Ovary (tissue), 10 donors: ENCODE measurements at places on chromosomes 3 and 15. TPM values are rescaled to one million over a fixed set of nuclear protein-coding genes. Genes with fewer than 3 reads are reported as not detected.

GRCh38 chr3:24686808-24687207, 192.2 kb upstream of the THRB start:
- H3K4me3 ChIP-seq = no peak overlapping the region
- H3K4me1 ChIP-seq = no peaks in the 10 kb centered on the region
- H3K27me3 ChIP-seq = no peaks in the 10 kb centered on the region

- H3K36me3 ChIP-seq = no peaks in the 10 kb centered on the region
- no peaks in the 10 kb centered on the region for H3K27me3 ChIP-seq
- peaks cover 25% of the 10 kb centered on the region for H3K4me1 ChIP-seq
Measured at GRCh38 chr3:61805510-61806080, 244.2 kb downstream of the PTPRG start.

- no peaks in the 10 kb centered on the region for H3K27me3 ChIP-seq
- no peaks in the 10 kb centered on the region for H3K36me3 ChIP-seq
- H3K4me3 ChIP-seq = no peak overlapping the region
- DNase-seq = no peak
Measured at GRCh38 chr15:64311566-64311965, 44.4 kb downstream of the CSNK1G1 start.

GRCh38 chr3:146473726-146474125, 4.4 kb upstream of the PLSCR2 start:
- no peaks in the 10 kb centered on the region for H3K27me3 ChIP-seq
- no peaks in the 10 kb centered on the region for H3K36me3 ChIP-seq
- H3K4me1 ChIP-seq = peaks cover 1% of the 10 kb centered on the region
- no peak overlapping the region for H3K4me3 ChIP-seq

- DNase-seq = no peak
- no peak overlapping the region for H3K4me3 ChIP-seq
- H3K27me3 ChIP-seq = no peaks in the 10 kb centered on the region
Measured at GRCh38 chr3:111368056-111368455, 173.9 kb upstream of the CD96 start.

DNA sequence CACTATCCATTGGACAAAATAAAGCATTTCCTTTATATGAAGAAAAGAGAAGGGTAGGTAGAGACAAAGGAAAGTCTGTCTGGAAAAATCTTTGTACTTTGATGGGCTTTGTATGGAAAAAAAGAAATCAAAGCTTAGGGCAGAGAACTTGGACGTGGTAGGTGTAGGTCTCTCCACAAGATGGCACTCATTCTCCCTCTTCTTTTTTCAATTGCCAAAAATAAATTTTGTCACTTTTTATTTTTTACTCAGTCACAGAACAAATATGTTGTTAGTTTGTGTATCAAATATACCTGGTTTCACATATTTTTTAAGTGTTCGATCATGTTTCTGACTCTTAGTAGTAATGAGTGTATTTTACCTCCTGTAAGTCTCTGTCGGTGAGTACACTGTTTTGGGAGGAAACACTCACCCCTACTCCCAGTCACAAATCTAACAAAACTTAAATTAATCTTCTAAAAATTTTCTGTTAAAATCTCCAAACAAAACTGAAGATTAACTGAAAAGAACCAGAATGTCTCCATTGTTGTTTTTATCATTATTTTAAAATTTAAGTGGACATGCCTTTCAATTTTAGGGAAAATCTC, 415.8 kb upstream of the GOLIM4 start:
- H3K36me3 ChIP-seq = no peaks in the 10 kb centered on the region
- no peak overlapping the region for H3K27ac ChIP-seq
- no peaks in the 10 kb centered on the region for H3K4me1 ChIP-seq
- DNase-seq = no peak

The ROBO2 gene
- 4.9 TPM for total RNA-seq

DNA sequence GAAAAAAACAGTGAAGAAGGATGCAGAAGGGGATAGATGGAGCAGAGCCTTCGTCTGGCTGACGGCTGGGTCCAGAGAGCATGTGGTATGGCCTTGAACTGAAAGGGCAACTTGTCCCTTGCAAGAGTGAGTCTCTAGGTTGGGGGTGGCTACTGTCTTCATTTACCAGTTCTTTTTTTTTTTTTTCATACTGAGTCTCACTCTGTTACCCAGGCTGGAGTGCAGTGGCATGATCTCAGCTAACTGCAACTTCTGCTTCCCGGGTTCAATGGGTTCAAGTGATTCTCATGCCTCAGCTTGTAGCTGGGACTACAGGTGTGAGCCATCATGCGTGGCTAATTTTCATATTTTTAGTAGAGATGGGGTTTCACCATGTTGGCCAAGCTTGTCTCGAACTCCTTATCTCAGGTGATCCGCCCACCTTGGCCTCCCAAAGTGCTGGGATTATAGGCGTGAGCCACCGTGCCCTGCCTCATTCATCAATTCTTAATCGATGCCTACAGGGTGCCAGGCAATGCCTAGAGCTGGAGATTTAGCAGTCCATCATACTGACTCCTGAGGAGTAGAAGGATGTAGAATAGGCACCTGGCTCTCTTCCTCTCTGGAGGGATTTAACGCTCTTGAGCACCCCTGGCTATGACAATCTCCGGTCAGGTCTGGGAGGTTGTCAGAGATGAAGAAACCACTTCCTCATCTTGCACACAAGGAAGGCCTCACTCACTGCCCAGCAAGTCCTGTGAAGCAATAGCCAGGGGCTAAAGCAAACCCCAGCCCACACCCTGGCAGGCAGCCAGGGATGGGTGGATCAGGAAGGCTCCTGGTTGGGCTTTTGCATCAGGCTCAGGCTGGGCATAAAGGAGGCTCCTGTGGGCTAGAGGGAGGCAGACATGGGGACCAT, at the start of gene CAMP:
Gene CAMP, plus strand, starts transcription at position 880 of the 898 bp plus-strand sequence. Its CDS starts 17 bp downstream, at position 897.
- DNase-seq = no peak
- no peak within 1 kb of the TSS for H3K27ac ChIP-seq
- peaks cover 12% of the 10 kb centered on the region for H3K4me1 ChIP-seq
- H3K4me3 ChIP-seq = no peak within 1 kb of the TSS
- H3K36me3 ChIP-seq = no peaks in the 10 kb centered on the region

- H3K27me3 ChIP-seq = no peaks in the 10 kb centered on the region
- DNase-seq = no peak
- H3K36me3 ChIP-seq = no peaks in the 10 kb centered on the region
- H3K4me1 ChIP-seq = peaks cover 14% of the 10 kb centered on the region
Measured at GRCh38 chr3:58026598-58026997, 18.4 kb downstream of the FLNB start.

DNA sequence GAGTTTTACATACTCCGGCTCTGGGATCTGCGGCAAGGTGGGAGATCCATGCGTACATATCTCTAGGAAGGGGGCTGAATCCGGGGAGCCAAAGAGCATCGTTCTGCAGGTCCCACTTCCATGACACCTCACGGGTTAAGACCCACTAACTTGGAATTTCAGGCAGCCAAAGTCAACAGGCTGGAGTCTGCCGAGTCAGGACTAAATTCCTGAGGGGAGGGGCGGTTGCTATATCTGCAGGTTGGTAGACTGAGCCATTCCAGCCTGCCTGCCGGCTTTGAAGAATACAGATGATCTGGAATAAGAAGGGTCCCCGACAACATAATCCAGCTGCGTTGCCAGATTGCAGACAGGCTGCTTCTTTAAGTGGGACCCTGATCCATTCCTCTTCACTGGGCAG, 65.4 kb upstream of the PEX5L start:
- H3K36me3 ChIP-seq = no peaks in the 10 kb centered on the region
- H3K27ac ChIP-seq = no peak overlapping the region
- no peak overlapping the region for H3K4me3 ChIP-seq
- H3K4me1 ChIP-seq = no peaks in the 10 kb centered on the region
- H3K27me3 ChIP-seq = no peaks in the 10 kb centered on the region
- no peak for DNase-seq

DNA sequence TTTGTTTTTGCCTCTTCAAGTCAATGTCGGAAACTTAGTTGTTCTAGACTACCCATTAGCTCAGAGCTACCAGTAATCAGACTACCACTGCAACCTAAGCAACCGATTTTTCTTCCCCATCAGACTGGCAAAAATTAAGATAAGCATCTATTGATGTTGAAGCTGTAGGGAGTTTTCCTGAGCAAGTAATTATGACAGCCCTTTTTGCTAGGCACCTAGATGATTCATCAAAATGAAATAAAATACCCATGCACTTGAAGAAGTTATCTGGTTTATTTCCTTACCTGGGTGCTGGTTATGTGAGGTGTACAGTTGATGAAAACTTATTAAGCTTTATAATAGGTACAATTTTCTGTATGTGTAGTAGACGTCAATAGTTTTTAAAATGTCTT, 554 bp upstream of the COMMD4 start:
- DNase-seq = no peak
- no peaks in the 10 kb centered on the region for H3K27me3 ChIP-seq
- H3K36me3 ChIP-seq = no peaks in the 10 kb centered on the region
- H3K4me1 ChIP-seq = peaks cover 7% of the 10 kb centered on the region
- no peak overlapping the region for H3K27ac ChIP-seq
- H3K4me3 ChIP-seq = peak overlapping the region; percentile 67

GRCh38 chr3:129829640-129830039, 63.9 kb downstream of the TMCC1 start:
- H3K27me3 ChIP-seq = no peaks in the 10 kb centered on the region

DNA sequence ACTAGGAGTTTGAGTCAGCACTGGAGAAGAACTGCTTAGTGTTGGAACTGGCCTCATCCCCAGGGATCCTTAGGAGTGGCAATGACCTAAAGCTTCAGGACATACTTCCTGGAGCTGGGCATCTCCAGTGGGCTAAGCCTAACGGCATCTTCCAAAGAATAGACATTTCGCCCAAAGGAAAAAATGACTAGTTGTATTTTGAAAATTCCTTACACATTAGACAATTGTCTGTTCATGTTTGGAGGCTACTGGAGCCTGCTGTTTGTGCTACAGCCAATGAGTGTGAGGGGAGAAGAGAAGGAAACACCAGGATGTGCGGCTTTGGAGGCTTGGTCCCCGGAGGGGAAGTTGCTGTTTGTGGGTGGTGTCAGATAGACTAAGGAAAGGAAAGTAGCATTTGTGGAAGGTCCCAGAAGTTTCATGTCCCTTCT, 77.6 kb downstream of the POLR2M start:
- no peak overlapping the region for H3K4me3 ChIP-seq
- no peak for DNase-seq
- H3K27ac ChIP-seq = no peak overlapping the region
- H3K4me1 ChIP-seq = no peaks in the 10 kb centered on the region

DNA sequence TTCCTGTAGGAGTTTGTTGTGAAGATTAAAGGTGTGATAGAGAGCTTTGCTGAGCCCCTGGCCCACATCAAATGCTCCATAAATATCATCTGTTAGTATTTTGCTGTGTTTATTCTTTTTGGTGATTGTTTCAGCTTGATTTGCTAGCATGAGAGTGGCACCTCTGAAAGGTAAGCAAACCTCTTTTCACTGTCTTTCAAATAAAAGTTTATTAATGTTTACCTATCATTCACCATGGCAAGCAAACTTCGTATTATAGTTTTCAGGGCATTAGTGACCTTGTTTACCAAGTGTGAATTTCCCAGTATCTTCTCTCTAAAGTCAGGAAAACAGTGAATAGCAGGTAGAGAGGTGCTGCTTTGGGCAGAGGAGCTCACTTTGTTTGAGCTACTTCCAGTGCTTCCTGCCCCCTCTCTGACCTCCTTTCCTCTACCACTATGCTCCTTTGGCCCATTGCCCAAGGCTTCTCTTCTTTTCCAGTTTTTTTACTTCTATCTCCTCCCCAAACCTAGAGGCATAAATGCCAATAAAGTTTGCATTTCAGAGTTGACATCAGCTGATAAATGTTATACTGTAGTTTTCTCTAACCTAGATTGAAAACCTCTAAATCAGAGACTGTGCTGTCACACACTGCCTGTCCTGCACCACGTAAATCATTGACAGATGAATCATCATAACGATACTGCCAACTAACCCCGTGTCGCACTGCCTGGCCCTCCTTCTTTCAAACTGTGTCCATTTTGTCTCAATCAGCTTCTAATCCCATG, 569.0 kb downstream of the TUSC7 start:
- no peak overlapping the region for H3K27ac ChIP-seq
- H3K4me3 ChIP-seq = no peak overlapping the region
- no peaks in the 10 kb centered on the region for H3K27me3 ChIP-seq
- no peaks in the 10 kb centered on the region for H3K36me3 ChIP-seq
- no peak for DNase-seq

The ANKRD63 gene
- not detected for total RNA-seq

DNA sequence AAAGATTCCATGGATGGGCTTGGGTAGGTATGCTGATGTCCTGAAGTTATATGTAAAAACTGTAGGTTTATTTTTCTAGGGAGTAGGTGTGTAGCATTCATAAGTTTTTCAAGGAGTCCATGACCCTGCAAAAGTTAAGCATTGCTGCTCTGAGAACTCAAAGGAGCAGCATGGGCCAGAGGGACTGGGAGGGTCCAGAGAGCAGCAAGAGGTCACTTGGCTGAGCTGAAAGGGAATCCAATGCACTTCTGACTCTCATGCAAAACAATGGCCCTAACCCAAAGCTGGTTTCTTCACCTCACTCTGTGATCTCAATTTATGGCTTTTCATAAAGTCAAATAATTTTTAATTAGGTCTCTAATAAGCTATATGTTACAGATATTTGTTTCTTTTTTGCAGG, 198.3 kb upstream of the GOLGA6L4 start:
- no peaks in the 10 kb centered on the region for H3K27me3 ChIP-seq
- H3K27ac ChIP-seq = no peak overlapping the region
- no peaks in the 10 kb centered on the region for H3K4me1 ChIP-seq

The BLOC1S6 gene
- 34.1 TPM for total RNA-seq
